ENCODE measurements at places on chromosomes 16 and 17.

DNA sequence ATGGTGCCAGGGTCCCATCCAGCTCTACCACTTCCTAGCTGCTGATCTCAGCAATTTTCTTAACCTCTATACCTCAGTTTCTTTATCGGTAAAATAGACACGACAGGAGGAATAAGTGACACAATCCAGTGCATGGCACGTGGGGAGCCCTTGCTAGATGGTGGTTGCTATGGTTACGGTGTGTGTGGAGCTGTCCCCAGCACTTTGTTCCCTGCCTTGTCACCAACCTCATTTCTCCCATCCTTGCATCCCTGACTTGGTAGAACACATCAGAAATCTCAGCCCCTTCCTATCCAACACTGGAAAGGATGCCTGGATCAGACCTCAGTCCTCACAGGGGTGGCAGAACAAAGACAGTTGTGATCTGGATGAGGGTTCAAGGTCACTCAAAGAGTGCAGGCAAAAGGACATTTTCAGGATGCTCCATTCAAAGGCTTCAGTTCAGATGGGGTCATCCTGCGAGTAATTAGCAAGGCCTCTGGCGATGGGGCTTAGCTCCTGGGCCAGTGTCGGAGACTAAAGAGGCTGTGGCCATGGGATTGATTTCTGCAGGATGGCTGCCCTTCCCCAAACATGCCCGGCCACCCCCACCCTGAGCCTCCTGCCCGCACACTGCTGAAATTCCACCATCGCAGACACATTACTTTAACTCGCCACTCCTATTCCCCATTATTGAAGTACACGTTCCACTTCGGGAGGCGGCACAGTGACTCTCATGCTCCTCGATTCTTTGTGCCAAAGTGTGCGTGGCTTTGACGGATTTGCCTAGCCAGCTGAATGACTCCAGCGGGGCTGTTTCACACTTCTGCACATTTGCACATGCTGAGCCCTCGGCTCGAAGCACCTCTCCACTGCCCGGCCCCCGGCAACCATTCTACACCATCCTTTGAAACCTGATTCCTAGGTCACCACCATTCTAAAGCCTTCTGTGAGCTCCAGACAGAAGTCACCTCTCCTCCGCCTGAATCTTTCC is 40.3 kb downstream of the WNT3 start:
- no peak for DNase-seq

GRCh38 chr17:48131216-48131824 is 23.8 kb downstream of the SNX11 start:
- DNase-seq = peak; percentile 80

DNA sequence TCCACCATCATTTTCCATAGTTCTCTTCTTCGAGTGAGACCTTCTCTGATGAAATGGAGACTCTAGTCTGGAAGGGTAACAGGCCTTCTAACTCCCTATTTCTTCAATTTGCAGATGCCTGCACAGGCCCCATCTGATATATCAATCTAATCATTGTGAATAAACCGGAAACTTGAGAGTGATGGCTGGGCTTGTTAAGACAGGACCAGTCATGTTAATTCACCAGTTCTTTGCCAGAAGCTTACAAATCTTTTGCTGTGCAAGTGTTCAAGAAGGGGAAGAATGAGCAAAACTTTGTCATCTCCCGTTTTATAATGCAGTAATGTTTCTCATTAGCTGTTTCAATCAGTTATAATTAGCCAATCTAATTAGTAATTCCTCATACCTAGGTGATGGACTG is 1561.3 kb upstream of the GOT2 start:
- no peak for DNase-seq

- DNase-seq = no peak
Measured at GRCh38 chr16:1171001-1171400, 18.1 kb downstream of the CACNA1H start.

GRCh38 chr17:8051831-8052230 is 13.0 kb downstream of the ALOX15B start:
- no peak for DNase-seq

- no peak for DNase-seq
Measured at GRCh38 chr17:12726131-12726530, 60.4 kb downstream of the MYOCD start.

DNA sequence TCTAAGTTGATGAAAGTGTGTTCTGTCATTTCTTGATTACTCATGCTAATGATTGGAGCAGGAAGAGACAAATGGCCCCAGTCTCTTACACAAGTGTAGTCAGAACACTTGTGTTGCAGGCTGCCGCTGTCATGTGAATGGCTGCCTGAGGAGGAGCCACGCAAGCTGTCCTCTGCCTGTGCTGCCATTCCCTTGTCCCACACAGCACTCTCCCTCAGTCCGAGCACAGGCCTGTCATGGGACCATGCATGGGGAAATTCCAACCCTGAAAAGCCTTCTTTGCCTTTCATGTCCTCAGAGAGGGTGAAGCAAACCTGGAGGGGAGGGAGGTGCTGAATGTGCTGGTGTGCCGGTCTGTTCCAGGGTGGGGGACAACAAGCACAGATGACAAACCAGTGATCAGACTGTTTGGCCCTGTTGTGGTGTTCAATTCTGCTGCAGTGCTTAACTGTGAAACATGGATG is 109.4 kb downstream of the MRTFB start:
- DNase-seq = peak; percentile 5

GRCh38 chr17:1227917-1228780 is 42.1 kb upstream of the BHLHA9 start:
- peak; percentile 9 for DNase-seq

DNA sequence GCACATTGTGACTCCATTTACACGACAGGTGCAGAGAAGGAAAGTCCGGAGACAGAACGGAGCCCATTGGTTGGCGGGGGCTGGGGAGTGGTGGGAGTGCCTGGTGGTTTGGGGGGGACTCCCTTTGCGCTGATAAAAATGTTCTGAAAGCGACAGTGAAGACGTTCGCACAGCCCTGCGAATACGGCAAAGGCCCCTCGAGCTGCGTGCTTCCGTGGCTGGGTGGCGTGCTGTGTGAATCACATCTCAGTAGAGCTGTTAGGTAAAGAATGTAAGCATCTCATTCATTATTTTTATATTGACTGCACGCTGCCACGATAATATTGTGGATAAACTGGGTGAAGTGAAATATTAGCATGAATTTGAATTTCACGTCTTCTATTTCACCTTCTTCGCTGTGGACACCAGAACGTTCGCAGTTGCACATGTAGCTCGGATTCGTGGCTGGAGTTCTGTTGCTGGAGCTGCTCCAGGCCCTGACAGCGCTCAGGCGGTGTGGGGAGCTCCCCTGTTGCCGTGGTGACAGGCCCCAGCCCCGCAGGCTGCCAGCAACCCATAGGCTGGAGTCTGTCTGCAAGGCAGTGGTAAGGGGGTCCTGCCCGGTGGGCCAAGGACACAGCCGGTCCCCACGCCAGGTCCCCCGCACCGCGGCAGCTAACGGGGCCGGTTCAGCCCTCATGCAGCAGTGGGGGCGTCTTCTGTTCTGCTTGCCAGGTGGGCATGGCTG is 44.6 kb downstream of the SOX8 start:
- no peak for DNase-seq

- no peak for DNase-seq
Measured at GRCh38 chr17:14196377-14196997, 40.2 kb downstream of the CDRT15 start.

DNA sequence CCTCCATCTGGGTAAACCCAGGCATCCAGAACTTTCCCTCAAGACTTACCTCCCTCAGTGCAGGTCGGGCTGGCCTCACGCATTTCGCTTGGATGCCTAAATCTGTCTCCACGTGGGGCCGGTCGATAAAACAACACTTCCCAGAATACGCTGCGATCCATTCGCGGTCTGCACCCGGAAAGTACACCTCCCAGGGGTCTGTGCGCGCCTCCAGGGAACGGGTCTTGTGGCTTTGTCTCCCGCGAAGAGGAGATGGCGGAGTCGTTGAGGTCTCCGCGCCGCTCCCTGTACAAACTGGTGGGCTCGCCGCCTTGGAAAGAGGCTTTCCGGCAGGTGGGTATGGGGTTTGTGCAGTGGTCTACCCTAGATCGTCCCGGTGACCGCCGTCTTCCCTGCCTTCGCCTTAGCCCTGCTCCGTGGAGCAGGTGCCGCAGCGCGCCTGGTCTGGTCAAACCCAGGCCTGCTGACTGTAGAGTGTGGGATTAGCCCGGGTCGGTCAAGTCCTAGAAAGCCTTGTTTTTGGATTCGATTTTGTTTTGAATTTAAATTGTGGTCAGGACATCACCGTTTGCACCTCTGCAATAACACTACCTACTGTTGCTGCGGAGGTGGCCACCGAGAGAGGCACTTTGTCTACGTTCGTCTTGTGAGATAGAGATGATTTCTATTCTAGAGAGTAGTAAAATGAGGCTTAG is at the start of gene RPAIN:
Gene RPAIN (plus strand): TSS at position 224 of the 695 bp plus-strand sequence. CDS start 29 bp downstream, at position 253.
- DNase-seq = peak; percentile 91

- DNase-seq = peak; percentile 35
Measured at GRCh38 chr16:21650521-21650920, 1.9 kb downstream of the IGSF6 start.

DNA sequence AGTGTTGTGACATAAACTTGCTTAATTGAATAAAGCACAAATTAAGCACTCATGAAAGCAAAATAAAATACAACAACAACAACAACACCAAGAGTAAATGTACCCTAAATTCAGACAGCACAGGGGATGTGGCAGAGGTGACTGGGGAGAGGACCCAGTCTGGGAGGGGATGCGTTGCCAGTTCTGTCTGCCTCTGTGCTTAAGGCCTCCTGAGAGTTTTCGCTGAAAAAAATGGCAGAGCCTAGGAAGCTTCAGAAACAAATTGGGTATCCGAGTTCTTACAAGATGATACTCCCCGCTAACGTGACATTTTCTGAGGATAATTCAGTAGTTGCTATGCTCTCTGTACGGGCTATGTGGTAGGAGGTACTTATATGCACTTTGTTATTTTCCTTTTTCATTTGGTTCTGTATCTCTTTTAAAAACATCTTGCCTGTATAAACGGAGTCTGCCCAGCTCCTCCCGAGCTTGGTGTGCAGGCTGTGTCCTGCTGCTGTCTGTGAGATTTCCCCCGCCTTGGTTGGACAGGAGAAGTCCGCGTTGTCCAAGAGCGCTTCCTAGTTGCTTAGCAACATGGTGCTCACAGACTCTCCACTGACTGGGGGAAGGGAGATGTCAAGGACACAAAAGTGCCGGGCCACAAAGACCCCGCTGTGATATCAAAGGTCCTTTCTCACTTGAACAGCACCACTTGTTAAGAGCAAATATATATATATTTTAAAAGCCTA is 134.2 kb upstream of the CPHXL start:
- DNase-seq = no peak

- peak; percentile 100 for DNase-seq
Measured at GRCh38 chr17:45060797-45061605, at the start of gene NMT1. Gene NMT1, plus strand, starts transcription at chr17:45061317. Its CDS starts 13 bp downstream, at chr17:45061330.

DNA sequence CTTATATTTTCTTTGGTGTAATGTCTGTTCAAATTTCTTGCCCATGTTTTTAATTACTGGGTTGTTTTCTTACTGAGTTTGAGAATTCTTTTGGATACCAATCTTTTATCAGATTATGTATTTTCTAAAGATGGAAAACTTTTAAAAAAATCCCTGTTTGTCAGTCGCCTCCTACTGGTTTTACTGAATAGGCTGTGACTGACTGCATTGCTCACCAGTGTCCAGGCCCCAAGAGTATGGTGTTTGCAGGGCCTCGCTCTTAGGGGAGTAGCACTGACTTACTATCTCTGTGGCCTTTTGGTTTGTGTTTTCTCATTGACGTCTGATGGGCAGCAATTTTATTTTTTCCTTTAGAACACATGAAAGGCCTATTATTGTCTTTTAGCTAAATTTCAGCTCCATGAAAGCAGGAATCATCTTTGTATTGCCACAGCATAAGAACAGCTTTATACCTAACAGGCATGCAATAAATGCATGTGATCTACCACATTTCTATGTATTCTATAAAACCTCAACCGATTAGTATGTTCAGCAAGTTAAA is 188.4 kb downstream of the AATF start:
- no peak for DNase-seq

DNA sequence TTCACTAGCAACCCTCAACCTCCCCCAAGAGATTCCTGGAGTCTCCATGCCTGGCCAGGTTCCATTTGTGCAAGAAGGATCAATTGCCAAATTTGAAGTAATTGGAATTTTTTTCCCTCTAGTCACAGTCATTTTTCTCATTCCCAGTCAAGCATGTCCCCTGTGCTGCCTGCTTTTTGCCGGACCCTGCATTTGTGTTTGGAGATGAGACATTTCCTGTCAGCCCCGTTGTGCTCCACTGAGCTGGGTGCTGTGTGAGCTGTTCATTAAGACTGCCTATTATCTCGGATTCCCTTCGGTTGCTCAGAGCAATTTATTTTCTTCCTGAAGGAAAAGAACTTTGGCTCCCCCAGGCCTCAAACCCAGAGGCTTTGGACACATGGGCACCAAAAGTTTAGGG is 201.0 kb upstream of the NLRP1 start:
- DNase-seq = no peak

DNA sequence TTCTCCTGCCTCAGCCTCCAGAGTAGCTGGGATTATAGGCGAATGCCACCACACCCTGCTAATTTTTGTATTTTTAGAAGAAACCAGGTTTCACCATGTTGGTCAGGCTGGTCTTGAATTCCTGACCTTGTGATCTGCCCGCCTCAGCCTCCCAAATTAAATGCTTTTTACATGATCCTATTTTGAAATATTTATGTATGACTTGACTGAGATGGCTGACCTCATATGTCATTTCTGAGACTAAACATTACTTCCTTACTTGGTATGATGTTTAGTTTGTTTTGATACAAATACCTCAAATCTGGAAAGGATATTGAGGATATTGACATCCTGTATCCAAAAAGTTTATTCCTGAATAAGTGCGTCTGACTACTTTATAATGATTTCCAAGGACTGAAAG is 11.9 kb downstream of the CALCOCO2 start:
- peak; percentile 63 for DNase-seq

- peak; percentile 82 for DNase-seq
Measured at GRCh38 chr17:15262291-15263205, 2.6 kb downstream of the PMP22 start.

DNA sequence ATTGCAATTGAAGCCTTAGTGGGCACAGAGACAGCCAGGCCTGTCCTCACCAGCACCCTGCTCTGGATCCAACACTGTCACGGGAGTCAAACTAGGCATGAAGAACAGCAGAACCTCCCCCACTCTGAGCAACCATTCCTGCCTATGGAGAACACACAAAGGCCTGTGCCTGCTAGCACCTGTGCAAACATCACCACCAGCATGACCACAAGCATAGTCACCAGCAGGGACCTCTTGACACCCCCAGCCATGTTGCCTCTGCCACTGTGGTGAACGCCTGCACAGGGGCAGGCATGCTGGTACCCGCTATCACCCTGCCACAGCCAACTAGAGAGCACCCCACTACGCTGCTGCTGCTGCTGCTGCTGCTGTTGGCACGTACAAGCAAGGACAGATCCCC is 51.7 kb downstream of the CMC2 start:
- DNase-seq = no peak

DNA sequence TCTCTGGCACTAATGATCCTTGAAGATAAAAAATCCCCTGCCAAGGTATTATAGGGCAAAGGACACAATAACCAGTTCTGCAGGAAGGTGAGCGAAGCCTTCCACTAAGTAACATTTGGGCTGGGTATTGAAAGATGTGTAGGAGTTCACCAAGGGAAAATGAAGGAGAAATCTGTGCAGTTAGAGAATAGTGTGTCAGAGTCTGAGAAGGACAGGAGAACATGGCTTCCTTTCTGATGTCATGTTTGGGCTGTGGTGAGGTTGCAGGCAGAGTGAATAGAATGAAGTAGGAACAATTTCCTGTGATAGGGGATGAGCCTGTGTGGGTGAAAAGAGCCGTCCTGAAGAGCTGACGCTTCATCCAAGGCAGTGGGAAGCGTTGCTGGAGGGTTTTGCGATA is 24.1 kb upstream of the CIITA start:
- no peak for DNase-seq
